ENCODE measurements at places on chromosomes 6 and 20.

DNA sequence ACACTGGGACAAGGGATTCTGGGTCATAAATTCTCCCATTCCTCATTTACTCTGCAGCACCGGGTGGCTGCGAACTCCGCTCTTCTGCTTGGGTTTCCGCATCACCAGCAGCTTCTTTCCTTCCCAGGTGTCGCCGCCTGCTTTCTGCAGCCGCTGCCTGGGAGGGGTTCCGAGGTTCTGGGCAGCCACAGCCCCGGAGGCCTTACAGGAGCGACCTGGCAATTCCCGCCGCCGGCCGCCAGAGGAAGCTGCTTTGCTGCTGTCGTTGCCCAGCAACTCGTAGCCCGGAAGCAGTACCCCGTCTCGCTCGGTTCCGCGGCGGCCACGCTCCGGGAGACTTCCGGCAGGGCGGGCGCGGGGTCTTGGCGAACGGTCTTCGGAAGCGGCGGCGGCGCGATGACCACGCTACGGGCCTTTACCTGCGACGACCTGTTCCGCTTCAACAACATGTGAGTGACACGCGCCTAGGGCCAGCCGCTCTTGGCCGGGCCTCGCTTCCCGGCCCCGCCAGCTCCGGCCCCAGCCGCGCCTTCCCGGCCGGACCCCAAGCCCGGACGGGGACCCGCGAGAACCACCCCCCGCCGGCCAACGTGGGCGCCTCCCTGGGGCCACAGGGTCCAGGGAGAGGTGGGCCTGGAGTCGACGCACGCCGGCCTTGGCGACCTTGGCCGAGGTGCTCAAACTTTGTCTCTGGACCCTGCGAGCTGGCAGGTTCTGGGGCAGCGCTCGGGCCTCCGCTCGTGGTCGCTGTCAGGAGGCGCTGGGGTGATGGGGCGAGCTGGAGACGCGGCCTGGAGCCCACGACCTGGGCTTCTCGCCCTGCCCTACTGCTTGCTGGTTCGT is at the start of gene NAA20:
Gene NAA20 (plus strand): TSS at position 362 of the 843 bp plus-strand sequence. CDS start 35 bp downstream, at position 397.
- DNase-seq = peak; percentile 71

- no peak for DNase-seq
Measured at GRCh38 chr6:62265906-62266525, 20.0 kb downstream of the KHDRBS2 start.

GRCh38 chr6:150491131-150491810 is 108.4 kb upstream of the PLEKHG1 start:
- DNase-seq = no peak

- DNase-seq = no peak
Measured at GRCh38 chr20:31719644-31720485, 2.8 kb downstream of the BCL2L1 start.

DNA sequence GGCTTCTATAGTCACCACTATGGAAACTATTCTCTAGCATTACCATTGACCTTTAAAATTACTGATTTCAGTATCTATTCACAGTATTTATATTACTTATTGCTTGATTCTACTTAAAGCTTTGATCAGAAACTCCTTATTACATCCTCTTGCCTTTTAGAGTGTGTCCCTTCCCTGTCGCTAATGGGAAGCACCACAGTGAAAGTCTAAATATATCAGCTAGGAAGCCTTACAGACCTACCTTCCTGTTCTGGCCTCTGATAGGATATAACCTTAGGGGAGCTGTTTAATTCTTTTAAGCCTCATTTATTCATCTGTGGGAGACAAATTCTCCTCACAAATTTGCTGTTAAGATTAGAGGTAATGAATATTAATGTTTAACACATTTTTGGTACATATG is 122.7 kb downstream of the ADGRB3 start:
- DNase-seq = no peak

- DNase-seq = no peak
Measured at GRCh38 chr6:30136570-30137286, 788 bp downstream of the TRIM40 start.

- no peak for DNase-seq
Measured at GRCh38 chr6:143675946-143676345, 1.8 kb upstream of the PHACTR2 start.

DNA sequence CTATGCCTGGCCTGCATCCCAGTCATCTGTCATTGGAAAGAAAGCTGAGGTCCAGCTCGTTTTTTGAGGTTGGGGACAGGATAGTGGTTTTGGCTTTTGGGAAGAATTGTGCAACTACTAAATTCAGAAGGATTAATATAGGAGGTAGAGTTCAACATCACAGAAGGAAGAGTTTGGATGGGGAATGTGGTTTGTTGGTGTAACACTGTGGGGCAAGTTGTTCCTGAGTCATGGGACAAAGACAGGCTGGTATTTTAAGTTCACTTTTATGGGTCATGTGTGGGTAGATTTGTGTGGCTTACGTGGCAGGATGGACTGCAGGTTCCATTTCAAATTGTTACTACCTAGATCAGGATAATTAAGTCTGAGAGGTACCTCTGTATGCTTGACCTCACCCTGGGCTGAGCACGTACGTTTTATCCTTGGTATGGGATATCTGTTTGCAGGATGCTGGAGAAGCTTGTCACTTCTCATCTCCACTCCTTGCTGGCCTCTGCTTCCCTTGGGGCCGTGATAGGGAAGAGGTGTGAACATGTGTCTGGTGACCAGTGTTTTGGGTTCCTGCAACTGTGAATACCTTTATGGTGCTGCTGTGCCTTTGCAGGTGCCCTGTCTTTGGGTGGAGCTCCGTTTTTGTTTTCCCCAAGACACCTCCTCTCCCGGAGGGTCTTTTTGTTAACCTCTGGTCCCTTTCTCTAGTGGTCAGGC is 177.6 kb downstream of the JARID2 start:
- DNase-seq = no peak

DNA sequence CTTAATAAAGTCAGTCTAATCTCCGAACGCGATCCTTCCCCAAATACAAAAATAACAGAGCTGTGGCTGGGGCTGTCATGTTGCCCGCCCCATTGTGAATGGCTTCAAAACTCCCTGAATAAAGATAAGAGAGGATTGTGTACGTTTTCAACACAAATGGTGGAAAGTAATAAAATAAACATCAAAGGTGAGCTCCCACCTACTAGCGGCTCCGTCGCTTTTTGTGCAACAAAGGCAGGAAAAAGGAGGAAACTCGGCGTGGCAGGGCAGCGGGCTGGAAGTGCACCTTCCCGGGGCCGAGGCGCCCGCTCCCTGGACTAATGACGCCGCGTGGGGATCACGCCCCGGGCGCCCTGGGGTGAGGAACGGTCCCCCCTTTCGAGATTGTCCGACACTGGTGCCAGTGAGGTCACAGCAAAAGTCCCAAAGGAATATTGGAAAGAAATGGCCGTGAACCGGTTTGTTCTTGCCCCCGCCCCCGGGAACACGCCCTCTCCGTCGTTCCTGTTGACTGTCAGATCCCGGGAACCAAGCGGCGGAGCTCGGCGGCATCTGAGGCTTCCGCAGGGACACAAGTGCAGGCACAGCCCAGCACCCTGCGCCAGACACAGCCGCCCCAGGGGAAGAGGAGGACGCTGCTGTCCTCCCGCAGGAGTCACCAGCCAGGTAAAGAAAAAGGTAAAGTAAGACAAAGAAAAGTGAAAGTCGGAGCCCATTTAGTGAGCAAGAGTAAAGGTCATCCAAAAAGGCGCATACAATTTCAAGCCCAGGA is 1.1 kb upstream of the FOXQ1 start:
- no peak for DNase-seq

DNA sequence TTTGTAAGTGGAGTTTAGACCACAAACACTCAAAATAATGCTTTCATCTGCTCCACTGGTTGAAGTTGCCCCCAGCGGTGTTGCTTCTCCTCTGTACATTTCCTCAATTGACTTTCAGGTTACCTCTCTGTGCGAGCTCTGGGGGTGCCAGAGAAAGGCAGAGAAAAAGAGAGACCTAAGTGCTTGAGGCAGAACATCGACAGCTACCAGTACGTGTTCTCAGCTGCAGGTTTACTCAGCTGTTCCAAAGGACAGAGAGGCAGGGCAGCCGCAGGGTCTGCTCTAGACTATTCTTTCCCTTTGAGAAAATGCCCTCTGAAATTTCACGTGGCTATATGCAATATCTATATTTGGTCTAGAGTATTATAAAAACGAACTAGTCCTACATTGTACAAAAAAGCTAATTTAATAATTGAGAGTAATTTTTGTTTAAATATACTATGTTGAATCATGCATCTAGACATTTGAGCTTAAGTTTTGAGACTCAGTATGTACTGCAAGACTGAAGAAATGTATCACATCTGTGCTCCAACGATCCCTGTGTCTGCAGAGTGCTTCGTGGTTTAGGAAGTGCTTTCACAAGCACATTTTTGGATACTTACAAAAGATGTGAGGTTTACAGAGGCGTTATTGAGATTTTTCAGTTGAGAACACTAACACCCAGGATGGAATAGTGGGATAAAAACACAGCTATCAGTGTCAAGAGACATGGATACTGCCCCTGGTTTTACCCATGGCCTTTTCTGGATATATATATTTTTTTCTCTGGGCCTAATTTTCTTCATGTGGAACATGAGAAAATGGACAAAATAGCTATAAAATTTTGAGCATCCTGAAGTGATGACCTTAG is 453.6 kb upstream of the FLRT3 start:
- DNase-seq = no peak

GRCh38 chr20:64261138-64261537 is 5.6 kb downstream of the PCMTD2 start:
- no peak for DNase-seq

DNA sequence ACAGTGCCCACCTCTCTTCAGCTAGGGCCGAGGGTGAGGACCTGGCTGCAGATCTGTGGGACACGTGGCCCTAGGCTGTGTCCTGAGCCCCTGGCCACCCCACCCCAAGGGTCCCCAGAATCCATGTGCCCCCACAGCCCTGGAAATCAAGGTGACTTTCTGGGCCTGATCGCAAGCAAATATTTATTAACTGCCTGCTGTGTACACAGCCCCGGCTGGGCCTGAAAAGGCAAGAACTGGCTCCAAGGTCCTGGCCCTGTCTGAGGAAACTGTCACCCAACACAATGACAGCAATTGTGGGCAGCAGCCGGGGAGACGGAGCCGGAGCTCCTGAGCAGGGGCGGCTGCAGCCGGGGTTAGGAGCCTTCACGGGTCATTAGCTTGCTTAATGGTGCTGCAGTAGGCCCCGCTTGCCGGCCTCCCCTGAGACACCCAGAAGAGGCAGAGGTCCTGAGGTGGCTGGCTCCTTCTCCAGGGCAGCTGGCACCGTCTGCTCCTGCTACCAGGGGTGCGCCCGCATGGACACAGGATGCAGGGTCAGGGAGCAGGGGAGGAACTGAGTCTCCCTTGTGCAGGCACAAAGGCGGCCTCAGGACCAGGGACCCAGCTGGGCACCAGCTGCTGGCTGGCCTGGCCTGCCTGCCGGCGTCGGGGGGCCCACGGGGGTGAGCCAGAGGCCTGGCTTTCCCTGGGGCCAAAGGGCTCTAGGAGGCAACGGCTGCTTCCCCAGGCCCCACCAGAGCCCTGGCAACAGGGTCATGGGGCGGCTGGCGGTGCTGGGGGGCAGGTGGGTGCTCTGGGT is 24.1 kb downstream of the NPEPL1 start:
- DNase-seq = no peak

DNA sequence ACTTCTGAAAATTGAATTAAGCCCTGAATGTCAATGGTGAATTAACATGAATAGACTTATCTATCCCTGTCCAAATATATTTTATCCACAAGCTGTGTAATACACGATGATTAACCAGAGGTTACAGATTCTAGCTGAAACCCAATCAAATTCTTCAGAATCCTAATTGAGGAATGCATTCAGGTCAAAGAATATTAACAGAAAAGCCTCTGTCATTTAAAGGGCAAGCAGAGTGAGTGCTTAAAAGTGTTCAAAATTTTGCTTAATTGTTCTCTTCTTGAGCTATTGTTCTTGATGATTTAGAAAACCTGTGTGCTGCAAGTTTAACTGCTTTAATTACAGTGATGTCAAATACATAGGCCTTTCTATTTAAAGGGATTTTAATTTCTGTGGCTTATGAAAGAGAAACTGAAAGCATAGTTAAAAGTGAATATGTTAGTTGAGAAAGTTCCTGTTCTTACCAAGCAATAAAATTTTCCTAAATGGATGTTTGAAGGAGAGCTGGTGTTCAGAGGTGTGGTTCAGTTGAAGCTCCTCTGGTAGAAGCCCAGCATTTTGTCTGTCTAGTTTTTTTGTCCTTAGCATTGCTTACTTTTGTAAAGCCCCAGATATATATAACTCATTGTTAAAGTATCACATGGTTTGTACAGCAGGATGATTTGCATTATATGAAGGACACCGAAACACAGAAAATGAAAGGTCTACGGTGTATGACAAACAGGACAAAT is 466.3 kb upstream of the PLCB4 start:
- no peak for DNase-seq

GRCh38 chr6:104692008-104692407 is 167.7 kb downstream of the HACE1 start:
- DNase-seq = no peak

DNA sequence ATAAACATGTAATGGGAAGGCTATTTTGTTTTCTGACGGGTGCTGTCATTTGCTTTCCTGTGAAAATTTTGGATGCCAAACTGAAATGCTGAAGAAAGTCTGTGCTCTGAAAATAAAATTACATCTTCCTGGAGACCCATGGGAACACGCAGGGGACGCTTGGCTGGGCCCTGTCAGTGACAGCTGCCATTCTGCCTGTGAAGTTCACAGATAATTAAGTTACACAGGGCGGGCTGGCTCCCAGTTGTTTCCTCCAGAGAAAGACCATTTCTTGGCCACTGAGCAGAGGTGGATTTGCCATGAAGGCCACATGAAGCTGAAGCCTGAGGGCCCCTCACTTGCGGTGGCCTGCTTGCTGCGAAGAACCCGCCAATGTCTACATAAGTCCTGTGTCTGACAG is 93.5 kb downstream of the TMEM170B start:
- no peak for DNase-seq

DNA sequence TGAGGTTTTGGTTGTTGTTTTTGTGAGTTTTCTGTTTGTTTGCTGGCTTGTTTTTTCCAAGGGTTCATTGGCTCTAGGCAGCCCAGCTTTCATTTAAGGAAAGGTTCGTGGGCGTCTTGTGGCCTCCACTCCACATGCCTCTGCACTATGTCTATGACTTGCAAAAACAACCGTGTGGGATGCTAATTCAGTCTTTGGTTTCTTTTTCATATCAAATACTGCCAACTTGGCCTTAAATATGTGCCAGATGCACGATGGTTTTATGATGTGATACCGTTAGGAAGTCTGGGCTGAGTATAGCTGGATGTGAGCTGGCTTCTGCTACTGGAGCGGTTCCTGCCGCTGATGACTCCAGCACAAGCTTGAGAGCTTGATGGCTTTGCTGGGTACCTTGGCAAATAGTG is 96.3 kb downstream of the BMP2 start:
- no peak for DNase-seq

- DNase-seq = no peak
Measured at GRCh38 chr6:139290787-139291311, 949 bp downstream of the TXLNB start.

Measured in stimulated activated CD8-positive, alpha-beta memory T cell treated with anti-CD3 and anti-CD28 coated beads, Interleukin-15, amount 100 ng/mL, for 24 hours (primary cell).